HFFc6 (cell line): ENCODE measurements at places on chromosomes 2 and 18.

DNA sequence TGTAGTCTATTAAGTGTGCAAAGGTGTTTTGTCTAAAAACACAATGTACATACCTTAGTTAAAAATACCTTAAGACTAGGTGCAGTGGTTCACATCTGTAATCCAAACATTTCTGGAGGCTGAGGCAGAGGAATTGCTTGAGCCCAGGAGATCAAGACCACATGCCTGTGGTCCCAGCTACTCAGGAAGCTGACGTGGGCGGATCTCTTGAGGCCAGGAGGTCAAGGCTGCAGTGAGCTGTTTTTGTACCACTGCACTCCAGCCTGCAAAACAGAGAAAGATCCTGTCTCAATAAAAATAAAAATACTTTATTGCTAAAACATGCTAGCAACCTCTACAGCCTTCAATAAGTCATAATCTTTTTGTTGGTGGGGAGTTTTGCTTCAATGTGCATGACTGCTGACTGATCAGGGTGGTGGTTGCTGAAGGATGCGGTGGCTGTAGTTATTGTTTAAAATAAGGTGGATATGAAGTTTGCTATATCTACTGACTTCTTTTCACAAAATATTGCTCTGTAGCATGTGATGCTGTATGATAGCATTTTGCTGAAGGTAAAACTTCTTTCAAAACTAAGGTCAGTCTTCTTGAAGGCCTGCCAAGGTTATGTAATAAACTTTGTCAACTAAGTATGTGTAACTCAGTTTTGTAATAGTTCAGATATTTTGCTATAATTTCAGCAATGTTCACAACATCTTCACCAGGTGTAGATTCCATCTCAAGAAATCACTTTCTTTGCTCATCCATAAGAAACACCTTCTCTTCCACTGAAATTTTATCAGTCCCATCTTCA is 1238.0 kb upstream of the NRXN1 start:
- DNase-seq, result peak; percentile 57

DNA sequence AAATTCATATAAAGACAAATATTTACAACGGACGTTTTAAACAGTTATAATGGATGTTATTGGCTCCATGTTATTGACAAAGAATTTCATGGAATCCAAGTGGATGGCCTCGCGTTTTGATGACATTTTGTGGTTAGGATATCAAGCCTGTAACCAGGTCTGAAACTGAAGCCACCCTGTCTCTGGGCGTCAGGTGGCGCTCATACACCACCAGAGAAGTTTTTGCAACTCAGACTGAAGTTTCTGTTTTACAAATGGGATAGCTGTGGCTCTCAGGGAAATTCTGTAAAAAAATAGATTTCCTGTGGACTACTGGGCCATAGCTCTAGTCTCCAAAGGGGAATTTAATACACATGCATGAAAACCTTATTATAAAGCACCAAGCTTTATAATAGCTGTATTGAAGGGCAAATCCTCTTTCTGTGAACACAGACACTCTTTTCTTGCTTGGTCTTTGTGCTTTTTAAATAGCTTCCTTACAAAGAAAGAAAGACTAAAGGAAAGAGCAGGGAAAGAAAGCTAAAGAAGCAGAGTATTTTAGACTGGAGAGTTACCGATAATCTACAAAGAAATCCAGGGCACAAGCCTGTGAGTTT is 86.7 kb downstream of the C18orf54 start:
- DNase-seq, result peak; percentile 51

DNA sequence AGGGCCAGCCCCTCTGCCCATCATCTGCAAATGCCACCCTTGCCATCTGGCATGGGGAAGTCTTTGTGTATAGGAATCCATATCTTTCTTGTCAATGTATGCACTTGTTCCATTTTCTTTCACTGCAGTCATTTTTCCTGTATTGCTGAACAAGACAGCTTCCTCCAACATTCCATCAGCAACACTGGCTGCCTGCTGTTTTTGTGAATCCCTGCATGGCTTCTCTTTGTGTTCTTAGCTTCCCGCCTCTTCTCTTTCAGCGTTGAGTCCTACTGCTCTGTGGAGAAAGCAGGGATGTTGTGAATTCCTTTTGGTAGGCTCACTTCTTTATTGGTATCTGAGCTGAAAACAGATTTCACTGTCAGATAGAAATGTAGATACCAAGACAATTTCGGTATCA is 150.0 kb downstream of the LPIN1 start:
- no peak for DNase-seq

GRCh38 chr2:159793326-159793725 is 4.7 kb downstream of the CD302 start:
- DNase-seq, result no peak

GRCh38 chr2:119960821-119961220 is 52.1 kb upstream of the EPB41L5 start:
- peak; percentile 1 for DNase-seq

- no peak for DNase-seq
Measured at GRCh38 chr2:72386288-72386687, 238.6 kb upstream of the CYP26B1 start.

- no peak for DNase-seq
Measured at GRCh38 chr2:190462181-190462580, 54.0 kb downstream of the MFSD6 start.

- no peak for DNase-seq
Measured at GRCh38 chr2:223536546-223536945, 65.6 kb downstream of the SCG2 start.

DNA sequence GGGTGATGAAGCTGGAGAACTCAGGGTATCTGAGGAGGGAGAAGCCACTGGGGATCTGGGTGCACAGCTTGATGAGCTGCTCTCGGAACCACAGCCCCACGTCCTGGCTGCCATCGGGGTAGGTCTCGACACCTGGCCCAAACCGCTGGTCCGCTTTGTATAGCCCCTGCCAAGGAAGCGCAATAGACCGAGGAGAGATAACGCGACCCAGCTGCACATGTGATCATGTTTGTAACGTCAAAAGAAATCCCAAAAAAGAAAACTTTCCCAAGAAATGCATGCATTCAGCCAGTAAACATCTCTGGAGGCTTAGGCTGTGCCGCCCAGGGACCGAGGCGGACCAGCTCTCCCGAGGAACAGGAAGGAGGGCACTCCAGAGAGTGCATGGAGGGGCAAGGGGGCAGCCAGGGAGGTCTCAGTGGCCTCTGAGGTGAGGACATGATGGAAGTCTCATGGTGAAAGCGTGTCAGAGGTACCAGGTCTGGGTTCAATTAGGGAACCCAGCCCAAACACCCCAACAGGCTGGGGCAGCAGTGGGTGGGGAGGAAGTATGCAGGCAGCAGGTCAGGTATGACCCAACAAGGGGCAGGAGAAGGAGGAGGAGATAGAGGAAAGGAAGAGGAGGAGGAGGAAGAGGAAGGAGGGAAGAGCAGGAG is 28.3 kb downstream of the ANKMY1 start:
- DNase-seq, result no peak

DNA sequence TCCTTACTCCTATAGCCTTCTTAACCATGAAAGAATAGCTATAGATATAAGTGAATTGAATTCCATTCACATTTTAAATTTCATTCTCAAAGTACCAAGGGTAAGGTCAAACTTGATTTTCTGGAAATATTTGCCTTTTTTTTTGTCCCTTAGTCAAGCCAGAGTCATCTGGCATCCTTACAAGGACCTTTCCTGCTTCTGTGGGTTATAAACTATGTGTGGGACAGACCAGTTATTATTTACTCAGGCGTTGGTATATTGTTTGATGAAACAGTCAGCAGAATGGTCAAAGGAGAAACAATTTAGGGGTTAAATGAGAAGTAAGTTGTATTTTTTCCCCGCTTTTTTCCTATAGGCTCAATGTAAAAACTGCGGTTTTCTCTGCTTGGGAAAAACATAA is 1103.2 kb upstream of the ZEB2 start:
- DNase-seq, result peak; percentile 62

- no peak for DNase-seq
Measured at GRCh38 chr2:72038524-72038923, 109.1 kb downstream of the CYP26B1 start.

DNA sequence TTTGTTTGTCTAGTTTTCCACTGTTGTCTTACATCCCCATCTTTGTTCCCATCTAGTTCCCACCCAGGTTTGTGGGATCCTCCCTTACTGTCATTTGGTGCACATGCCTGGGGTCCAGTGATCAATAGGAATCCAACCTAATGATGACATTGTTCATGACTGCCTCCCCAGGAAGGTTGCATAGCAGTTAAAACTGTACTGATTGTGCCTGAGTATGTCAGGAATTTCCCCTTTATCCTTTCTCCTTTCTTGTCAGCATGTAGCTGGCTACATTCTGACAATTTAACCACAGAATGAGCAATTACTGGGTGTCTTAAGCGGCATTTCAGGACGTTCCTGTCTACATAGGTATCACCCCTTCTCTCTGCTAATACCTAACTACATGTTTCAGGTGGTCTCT is 653.0 kb downstream of the CNTNAP5 start:
- DNase-seq, result no peak

- no peak for DNase-seq
Measured at GRCh38 chr2:64453770-64454385, at the start of gene LGALSL. Gene LGALSL (plus strand): TSS chr2:64454162. CDS start chr2:64454546, 384 bp downstream.

GRCh38 chr18:61702007-61702406 is 190.8 kb downstream of the RNF152 start:
- DNase-seq, result peak; percentile 69

DNA sequence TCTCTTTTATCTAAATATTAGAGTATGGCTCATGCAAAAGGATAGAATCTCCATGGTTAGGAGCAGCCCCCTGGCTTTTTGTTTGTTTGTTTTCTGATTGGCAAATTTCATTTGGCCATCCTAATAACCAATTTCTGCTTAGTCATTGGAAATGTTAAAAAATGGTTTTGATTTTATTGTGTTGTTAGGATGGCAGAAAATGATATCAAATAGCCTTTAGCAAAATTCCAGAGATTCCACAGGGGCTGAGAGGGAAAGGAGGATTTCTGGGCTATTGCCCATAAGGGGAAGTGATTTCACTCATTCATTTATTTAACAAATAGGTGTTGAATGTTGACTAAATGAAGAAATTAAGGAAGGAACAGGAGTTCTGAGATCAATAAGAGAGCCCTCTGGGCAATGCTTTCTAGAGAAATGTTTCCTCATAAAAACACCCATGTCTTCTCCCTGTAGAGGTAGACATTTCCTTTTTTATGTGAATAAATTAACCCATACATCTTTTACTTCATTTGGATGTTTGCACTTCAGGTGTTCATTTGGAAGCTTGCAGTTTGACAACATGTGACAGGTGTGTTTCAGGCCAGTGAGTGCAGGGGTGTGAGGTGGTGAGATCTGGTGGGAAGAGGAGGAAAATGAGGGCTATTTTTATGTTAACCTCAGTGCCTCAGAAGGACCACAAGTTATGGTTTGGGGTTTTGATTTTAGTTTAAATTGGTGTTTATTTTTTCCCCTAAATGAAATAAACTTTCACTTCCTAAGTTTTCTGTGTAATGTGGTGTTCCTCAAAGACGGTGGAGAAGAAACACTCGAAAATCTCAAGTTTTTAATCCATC is 61.7 kb upstream of the EPC2 start:
- no peak for DNase-seq

DNA sequence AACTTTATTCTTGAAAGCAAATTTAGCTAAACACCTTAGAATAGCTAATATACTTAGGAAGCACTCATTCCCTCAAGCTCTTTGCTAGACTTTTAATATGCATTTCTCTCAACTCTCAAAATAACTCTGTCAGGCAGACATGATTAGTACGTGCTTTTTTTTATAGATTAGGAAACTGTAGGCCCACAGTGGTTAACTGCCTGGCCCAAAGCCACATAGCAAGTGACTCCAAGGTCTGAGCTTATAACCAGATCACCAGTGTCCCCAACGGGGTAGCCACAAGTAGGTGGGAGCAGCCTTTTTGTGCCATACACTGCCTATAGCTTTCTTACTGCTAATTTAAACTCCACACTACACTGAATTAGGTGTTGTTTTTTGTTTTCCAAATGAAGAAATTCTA is 576.8 kb downstream of the METTL4 start:
- DNase-seq, result no peak

- DNase-seq, result no peak
Measured at GRCh38 chr2:164252568-164253287, 368.6 kb downstream of the GRB14 start.

DNA sequence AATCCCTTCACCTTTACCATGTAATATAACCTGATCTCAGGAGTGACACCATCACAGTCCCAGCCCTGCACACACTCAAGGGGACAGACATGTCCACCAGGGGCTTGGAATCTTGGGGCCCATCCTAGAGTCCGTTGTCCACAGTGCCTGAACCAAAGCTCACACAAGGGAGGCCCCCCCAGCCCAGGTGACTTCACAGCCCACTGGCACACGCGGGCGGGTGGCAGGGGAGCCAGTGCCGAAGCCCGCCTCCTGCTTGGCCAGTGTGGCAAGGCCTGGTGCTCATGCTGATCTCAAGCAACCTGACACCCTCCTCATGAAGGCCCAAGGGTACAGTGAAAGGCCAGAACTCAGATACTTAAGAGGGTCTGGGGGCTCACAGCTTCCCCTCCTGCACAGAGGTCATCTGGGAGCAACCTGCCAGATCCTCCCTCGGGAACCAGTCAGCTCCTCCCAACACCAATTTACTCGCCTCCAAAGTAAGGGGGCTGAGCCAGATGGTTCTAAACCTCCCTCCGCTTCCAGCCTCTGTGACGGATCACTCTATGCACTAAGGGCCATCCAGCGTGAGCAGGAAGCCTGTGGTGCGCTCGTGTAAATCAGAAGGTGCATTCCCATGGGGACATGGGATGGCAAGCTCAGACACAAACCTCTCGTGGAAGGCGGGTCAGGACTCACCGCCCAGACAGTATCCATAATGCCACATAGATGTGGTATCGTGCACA is 3.2 kb upstream of the RAB17 start:
- DNase-seq, result no peak

DNA sequence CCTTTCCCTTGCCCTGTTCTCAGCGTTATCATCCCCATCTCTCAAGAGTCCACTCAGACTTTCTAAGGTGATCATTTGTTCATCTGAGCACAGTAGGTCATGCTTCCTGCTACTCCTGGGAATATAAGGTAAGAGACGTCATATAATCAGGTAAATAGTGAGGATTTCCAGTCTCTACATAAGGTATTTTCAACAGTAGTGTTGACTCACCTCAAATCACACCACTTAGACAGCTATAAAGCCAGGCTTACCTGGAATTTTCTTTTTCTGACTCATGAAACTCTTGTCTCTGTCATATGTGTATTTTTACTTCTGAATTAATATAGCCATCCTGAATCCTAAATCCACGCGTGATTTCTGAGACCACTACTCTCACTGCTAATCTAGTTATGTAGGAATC is 443.2 kb downstream of the ARHGAP15 start:
- no peak for DNase-seq

DNA sequence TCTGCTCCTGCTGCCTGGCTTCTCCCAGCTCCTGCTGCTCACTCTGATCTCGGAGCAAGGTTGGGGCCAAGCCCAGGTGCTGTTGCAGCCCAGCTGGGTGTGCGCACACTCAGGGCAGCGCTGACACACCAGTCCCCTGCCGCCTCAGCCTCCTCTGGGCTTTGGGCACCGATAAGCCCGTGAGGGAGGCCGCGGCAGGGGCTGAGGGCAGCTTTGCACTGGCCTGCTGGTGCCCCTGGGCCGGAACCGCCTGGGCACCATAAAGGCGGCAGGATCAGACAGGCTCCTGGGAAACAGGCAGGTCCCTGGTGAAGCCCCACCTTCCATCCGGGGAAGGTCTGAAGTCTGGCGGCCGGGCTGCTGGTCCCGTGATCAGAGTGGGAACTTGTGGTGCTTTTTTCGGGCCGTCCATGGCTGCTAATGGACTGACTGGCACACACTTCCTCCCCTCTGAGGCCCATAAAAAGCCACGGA is 14.1 kb upstream of the EML6 start:
- DNase-seq, result no peak

- no peak for DNase-seq
Measured at GRCh38 chr2:217440000-217440399, 562.8 kb downstream of the TNS1 start.

GRCh38 chr2:156087875-156088274 is 244.6 kb downstream of the NR4A2 start:
- no peak for DNase-seq
